Neuronal stem cell (in vitro differentiated cells): ENCODE measurements at places on chromosomes 12 and 14.

GRCh38 chr12:58844161-58844560 is 76.1 kb downstream of the LRIG3 start:
- DNase-seq, result no peak

DNA sequence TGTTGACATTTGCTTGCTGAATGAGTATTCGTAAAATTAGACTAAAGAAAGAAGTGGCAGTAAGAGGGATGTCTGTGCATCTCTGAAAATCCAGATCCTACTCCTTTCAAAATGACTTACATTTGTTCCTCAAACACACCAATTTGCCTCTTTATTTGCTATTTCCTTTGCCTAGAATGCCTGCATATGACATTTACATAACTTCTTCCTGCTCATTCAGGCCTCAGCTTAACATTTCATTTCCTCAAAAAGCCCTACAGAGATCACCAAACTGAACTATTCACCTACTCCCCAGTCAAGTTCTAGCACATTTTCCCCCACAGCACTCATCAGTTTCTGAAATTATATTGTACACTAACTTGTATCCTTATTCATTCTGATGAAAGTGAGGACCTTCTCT is 907.2 kb downstream of the LRFN5 start:
- no peak for DNase-seq

DNA sequence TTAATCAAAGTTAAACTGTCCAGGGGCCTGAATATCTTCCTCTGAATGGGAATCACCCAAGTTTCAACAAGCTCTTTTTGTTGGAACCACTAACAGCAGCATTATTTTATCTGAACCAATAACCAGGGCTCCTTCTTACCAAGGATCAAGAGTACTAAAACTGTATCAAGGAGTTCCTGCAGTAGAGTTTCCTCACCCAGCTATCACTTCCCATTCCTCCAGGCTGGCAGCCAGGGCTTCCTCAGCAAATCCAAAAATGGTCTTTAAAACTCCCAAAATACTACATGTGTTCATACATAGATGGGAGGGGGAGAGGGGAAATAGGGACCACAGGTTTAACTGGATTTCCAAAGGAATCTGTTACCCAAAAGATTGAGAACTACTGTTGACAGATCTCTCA is 10.5 kb downstream of the FMNL3 start:
- no peak for DNase-seq

DNA sequence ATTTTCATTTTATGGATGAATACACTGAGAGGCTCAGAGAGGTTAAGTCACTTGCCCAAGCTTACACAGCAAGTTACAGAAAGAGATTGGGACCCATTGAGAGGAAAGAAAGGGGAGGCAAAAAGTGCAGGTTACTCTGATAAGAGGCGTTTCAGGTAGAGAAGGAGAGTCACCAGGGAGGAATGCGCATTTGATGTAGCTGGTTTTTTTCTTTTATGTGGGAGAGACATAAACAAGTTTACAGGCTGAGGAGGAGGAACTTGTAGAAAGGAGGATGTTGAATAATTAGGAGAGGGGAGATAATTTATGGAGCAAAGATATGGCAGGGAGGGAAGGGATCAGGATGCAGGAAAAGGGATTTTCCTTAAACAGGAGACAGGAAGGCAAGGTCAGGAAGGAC is 297.0 kb downstream of the PCNX1 start:
- DNase-seq, result no peak

DNA sequence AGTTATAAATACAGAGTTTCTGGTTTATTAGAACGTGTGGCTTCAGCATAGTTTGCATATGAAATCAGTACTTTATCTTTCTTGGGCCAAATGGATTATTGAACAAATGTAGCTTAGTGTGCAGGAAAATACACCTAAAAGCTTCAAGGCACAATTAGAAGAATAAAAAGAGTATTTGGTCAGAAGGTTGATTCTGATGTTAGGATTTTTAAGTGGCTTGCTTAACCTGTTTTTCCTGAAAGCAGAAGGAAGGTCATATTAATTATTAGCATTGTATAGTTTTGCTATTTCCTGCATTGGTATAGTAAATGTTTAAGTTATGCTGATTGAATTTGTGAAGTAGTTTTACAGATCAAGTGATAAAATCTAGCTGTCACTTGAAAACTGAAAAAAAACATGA is 31.0 kb upstream of the GNS start:
- DNase-seq, result no peak

DNA sequence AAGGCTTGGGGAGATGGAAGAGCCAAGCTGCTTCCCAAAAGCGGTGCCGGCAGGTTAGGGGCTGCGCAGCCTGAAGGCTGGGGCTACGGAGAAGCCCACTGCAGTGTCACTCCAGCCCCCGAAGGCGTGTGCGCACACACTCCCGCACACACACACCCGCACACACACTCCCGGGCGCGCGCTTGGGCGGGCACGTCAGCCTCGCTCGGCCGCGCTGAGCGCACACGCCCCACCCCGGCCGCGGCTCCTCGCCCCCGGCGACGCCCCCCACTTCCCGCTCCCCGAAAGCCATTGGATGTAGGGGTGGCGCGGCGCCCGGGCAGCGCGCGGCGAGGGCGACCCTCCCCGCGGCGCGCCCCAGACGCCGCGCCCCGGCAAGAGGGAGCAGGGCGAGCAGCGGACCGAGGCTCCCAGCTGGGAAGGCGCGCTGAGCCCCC is at the start of gene KCNK10:
TSS of gene KCNK10 (minus strand) at position 184 of the 437 bp plus-strand sequence. CDS start 471 bp downstream, outside the sequence.
- no peak for DNase-seq

GRCh38 chr12:106037524-106038298 is 101.0 kb downstream of the NUAK1 start:
- no peak for DNase-seq

DNA sequence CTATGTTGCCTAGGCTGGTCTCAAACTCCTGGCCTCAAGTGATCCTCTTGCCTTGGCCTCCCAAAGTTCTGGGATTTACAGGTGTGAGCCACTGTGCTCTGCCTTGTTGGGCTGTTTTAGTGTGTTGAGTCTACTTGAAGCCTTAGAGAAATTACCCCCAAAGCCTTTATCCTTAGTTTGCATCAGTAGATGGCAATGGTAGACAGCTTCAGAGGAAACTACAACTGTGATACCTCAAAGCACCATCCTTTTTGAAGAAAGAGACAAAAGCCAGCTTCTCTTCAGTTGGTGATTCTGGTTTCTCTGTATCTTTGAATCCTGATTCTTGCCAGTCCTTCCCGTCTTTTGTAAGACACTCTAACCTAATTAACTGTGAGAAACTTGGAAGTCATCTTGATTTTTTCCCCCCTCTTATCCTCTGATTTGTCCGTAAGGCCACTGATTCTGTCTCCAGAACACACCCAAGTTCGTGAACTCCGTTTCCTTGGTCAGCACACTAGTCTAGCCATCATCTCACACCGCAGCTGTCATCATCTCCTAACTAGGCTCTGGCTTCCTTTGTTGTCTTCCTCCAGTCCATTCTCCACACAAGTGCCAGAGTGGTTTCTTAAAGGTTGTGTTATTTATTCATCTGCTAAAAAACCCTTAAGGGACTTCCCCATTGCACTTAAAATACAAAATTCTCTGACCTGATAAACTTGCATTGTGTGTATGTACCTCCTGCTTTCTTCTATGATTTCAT is 20.2 kb downstream of the ATP2A2 start:
- no peak for DNase-seq

DNA sequence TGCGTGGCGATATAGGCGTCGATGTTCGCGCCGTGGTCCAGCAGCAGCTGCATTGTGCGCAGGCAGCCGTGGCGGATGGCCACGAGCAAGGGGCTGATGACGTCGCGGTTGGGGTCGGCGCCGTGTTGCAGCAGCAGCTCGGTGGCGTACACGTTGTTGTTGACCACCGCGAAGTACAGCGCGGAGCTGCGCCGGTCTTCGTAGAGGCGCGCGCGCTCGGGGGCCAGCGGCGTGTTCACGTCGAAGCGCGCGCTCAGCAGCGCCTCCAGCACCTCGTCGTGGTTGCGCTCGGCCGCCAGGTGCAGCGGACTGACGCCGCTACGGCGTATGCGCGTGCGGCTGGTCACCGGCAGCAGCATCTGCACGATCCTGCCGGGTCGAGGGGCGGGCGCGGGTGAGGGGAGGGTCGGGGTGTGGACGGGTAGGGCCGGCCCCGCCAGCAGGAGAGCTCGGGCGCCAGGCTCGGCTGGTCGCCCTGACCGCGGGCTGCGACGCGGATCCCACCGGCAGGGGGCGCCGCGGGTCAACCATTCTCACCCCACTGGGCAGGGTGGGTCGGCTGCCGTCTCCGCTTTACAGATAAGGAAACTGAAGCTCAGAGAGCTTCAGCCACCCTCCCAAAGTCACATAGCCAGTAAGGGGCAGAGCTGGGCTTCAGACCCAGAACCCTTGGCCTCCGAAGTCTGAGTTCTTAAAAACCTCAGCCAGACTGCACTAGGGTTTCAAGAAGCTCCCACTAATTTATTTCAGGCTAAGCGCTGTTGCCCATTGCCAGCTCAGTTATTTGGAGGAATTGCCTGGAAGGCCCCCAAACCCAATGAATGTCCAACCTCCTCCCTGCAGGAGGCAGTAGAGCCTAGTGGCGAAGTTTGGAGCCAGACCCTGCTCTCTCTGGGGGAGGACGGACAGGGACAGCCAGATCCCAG is 12.4 kb downstream of the FAM181A start:
- DNase-seq, result peak; percentile 74

- no peak for DNase-seq
Observed at GRCh38 chr12:107853479-107853878, 79.0 kb downstream of the ASCL4 start.

- DNase-seq, result no peak
Observed at GRCh38 chr12:131380965-131381705, 329.8 kb upstream of the SFSWAP start.

- DNase-seq, result no peak
Observed at GRCh38 chr14:92461891-92462290, 51.7 kb upstream of the RIN3 start.

DNA sequence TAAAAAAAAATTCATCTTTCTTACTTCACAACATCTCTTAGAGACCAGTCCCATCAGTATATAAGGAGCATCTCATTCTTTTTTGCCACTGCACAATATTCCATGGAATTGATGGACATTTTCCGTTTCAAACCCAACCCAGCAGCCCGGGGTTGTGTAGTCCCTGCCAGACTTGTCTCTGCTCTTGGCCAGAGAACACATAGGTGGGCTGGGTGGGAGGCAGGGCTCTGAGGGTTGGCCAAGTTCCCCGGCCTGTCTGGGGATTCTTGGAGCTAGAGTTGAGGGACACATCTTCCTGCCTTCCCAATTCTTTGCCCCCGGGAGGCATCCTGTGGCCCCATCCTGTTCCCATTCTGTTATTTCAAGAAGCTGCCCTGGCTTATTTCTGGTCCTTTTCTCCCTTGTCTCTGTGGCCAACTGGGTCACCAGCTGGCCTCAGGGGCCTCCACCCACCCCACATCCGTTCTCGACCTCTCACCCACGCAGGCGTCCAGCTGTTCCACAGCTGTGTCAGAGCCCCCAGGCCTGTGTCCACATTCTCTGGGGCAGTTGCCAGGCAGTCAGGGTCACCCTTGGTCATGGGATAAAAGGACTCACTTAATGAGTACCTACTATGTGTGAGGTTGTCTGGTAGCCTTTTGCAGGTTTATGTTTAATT is 52.0 kb upstream of the CCDC63 start:
- no peak for DNase-seq

GRCh38 chr14:80977221-80977620 is 21.8 kb downstream of the TSHR start:
- DNase-seq, result no peak

GRCh38 chr12:12499909-12500604 is 62.6 kb downstream of the DUSP16 start:
- DNase-seq, result no peak

- no peak for DNase-seq
Observed at GRCh38 chr12:75938189-75938588, 93.4 kb downstream of the PHLDA1 start.

GRCh38 chr12:129903956-129904829 is at the start of gene TMEM132D:
Gene TMEM132D (minus strand): TSS chr12:129904025.
- peak; percentile 44 for DNase-seq

GRCh38 chr12:30732954-30733637 is 21.7 kb downstream of the CAPRIN2 start:
- DNase-seq, result no peak

DNA sequence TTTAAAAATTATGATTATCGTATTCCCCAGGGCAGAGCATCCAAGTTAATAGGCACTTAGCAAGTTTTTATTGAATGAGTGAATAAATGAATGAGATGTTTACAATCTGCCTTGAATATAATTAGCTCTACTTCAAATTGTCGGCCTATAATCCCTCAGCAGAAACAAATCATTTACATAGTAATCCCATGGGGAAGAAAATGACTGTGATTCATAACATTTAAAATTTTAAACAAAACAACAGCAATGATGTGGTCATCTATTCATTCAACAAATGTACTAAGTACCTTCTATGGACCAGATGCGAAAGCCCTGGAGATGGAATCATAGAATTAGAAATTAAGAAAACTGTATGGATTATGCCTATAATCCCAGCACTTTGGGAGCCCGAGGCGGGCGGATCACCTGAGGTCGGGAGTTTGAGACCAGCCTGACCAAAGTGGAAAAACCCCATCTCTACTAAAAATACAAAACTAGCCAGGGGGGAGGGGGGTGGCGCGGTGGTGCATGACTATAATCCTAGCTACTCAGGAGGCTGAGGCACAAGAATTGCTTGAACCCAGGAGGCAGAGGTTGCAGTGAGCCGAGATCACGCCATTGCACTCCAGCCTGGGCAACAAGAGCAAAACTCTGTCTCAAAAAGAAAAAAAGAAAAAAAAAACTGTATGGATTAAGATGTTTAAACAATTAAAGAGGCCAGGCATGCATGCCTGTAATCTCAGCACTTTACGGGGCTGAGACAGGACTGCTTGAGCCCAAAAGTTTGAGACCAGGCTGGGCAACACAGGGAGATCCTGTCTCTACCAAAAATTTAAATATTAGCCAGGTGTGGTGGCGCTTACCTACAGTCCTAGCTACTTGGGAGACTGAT is 17.7 kb upstream of the MDM2 start:
- DNase-seq, result no peak

DNA sequence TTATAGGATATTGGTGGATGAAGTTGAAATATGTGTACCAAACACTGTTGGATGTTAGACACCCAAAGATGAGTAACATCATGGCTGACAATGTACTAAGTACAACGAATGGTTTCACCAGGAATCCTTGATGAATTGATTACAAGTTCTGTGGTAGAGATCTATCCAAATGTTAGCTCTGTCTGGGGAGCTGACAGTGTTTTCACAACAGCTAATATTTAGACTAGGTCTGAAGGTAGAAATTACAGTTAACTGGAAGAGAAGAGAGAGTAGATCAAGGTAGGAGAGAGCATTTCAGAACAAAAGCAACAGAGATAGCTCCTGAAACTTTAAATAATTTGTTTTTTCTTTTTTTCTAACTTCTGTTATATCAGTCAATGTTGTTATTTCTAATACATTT is 44.9 kb downstream of the DERA start:
- no peak for DNase-seq
